ENCODE measurements at places on chromosomes 5 and 9. TPM values are rescaled to one million over a fixed set of nuclear protein-coding genes. Genes with fewer than 3 reads are reported as not detected.

Gene NUTM2G
- total RNA-seq, result not detected

Gene RNF180
- 4.6 TPM for total RNA-seq

Gene LCP2
- 4.2 TPM for total RNA-seq

Gene OBP2B
- total RNA-seq, result not detected

Gene FSD1L
- total RNA-seq, result 23.1 TPM

Gene PRR16
- total RNA-seq, result 12.1 TPM

Gene PLCXD3
- 0.22 TPM for total RNA-seq

Gene TAF1L
- not detected for total RNA-seq

Gene TOPORS
- total RNA-seq, result 7.3 TPM

Gene TAF11L5
- total RNA-seq, result not detected

Gene LRRC8A
- 22.4 TPM for total RNA-seq

Gene PCDHGC4
- 0.93 TPM for total RNA-seq

All from psoas muscle (tissue), 8 donors.